ENCODE measurements at places on chromosomes 3 and 15.

DNA sequence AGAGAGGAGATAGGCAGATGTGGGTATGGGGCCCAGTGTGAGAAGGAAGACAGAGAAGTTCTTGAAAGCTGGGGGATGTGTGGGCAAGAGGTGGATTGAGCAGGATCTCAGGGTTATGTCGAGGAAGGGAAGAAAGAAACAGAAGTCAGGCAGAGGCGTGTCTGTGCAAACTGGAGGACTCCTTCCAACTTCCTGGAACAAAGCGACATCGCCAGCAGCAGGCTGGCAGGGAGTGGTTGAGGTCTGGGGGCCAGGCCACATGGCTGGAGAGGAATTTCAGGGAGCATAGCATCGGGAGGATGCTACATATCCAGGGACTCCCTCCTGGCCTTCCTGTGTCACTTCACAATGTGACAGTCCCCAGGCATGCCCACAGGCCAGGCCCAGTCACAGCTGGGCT, 42.9 kb upstream of the MYZAP start:
- no peak for DNase-seq

DNA sequence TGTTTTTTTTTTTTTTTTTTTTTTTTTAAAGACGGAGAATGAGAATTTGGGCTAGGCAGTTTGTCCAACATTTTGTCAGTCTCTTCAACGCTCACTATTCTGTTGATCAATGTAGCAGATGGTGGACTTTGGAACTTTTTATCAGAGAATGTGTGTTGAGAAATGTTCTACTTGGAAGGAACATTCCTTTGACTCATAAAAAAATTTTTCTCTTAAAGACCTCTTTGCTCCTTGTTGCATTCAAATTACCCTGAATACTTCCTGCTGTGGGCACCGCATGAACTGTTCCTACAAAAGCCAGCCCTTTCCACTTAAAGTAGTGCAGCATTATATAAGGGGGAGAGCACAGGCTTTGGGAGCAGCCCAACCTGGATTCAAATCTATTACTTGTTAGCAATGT, 182.9 kb downstream of the AKAP13 start:
- peak; percentile 1 for DNase-seq

GRCh38 chr3:46857485-46858341, 5.5 kb downstream of the MYL3 start:
- no peak for DNase-seq

- peak; percentile 70 for DNase-seq
These were observed 276.0 kb downstream of the GBE1 start for GRCh38 chr3:81485444-81485865.

DNA sequence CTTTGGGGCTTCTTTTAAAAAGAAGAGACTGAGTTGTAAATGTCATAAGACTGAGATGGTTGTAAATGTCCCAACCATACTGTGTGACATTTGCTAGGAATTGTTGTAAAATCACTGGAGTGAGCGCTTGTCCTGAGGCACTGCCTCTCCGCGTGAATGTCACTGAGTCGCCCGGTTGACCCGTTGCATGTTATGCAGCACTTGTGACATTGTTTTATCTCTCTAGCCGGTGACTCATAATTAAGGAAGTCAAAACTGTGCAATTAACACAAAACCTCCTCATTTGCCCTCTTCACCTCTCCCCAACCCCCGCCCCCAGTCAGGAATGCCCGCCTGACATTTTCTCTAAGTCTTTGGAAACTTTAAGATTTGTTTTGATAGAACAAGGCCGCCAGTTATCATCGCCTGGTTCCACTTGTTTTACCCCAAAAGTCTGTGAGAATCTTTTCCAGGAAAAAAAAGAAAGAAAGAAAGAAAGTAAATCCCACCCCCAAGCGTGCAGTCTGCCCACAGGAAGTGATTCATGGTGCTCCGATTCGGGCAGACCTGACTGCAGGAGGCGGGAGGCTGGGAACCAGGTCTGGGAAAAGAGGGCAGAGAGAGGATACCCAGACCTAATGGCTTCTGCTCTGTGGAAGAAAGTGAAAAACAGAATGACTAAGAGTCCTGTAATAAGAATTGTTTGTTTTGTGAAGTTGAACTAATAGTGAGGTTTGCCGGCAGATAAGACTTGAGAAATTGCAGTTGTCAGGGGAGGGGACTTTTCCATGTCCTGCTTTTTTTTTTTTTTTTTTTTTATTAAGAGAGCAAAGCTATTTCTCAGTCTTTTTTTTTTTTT, 84.8 kb downstream of the SMAD3 start:
- DNase-seq: peak; percentile 99

GRCh38 chr3:115633467-115633866, 10.2 kb downstream of the GAP43 start:
- no peak for DNase-seq

- DNase-seq: no peak
These were observed 2.4 kb downstream of the CCR2 start for GRCh38 chr3:46356276-46356675.

DNA sequence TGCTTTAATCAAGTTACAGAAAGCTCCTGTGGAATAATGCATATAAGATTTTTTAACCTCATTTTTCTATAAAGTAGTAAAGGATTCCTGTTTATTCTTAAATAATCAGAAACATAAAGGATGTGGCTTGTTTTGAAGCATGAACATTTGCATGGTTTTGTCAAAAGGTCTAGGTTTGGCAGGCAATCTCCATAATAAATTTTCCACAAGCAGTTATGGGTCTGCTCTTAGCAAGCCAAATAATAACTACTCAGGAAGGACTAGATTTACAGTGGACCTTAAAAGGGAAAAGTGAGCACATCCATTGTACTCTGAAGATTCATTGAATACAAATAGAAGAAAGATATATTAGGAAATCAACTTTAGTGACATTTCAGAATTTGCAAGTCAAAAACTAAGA, 407.3 kb upstream of the CBLB start:
- DNase-seq: no peak

All from HFFc6 (cell line).